SHP77 treated with DMSO at 0.1 percent for 48 hours (cell line): ENCODE measurements at places on chromosomes 1 and 21.

DNA sequence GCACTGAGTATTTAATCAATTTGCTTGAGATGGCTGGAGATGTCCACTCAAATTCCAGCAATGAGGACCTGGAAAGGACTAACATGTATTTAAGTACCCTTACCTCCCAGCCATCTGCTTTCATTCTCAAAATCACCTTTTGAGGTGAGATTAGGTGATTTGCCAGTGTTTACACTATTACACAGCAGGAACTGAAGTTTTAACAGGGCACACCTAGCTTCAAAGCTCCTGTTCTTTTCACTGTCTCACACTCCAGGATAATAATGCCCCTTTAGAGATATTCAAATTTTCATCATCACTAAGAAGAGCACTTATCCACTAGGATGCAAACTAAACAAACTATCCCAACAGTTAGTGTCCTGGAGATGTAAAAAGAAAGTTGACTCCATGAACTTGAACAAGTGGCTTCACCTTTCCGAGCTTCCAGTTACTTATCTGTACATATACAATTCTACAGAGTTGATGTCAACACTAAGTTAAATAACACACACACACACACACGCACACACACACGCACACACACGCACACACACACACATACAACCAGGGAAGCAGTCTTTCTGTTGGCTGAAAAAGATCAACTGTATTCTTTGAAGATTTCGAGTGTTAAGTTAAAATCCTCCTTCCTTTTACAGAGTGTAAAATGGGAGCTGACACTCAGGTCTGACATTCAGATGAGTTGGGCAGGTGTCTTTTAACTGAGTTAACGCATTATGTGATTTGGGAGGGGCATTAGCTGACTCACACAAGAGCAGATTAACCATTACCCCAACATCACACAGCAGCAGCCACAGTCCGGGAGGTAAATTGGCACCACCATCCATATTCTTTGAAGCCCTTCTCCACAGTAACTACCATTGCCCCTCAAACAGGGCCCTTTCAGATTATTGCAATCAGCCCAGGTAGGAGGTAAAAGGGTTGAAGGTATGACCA lies 15.5 kb upstream of the JAK1 start:
- DNase-seq, result no peak

GRCh38 chr1:247286134-247286670 lies 30.3 kb downstream of the VN1R5 start:
- no peak for DNase-seq

GRCh38 chr21:45877821-45878469 lies 103.6 kb upstream of the COL6A1 start:
- no peak for DNase-seq

DNA sequence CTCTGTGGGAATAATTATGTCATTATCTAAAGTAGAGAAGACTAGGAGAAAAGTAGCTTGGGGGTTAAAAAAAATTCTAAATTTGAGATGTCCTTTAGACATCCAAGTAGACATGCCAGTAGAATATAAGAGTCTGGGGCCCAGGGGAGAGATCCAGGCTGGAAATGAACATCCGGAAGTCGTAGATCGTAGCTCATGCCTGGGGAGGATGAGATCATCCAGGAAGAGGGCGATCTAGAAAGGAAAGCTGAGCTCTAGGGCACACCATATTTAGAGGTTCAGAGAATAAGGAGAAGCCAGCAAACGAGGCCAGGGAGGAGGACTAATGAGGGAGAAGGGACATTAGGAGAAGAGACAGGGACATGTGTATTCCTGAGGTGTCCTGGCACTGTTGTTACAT lies 12.2 kb downstream of the NGF start:
- no peak for DNase-seq

DNA sequence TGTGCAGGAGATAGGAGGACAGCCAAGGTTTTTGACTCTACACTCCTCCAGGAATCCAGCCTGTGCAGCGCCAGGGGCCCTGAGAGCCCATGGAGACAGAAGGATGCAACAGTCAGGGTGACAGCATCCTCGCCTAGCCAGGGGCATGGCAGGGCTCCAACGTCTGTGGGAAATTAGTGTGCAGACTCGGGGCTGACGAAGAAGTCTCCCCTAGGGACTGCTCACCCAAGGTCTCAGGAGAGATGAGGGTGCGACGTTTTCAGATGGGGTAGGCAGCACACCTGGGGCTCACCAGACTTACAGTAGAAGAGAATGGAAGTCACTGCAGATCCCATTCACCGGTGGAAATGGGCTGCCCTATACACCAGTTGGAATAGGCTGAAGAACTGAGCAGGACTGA lies 241.7 kb downstream of the SETD4 start:
- no peak for DNase-seq

- DNase-seq, result no peak
These were observed 15.9 kb downstream of the CLDN8 start for GRCh38 chr21:30200000-30200399.

GRCh38 chr1:115810609-115811008 lies 30.3 kb downstream of the NHLH2 start:
- peak; percentile 4 for DNase-seq

DNA sequence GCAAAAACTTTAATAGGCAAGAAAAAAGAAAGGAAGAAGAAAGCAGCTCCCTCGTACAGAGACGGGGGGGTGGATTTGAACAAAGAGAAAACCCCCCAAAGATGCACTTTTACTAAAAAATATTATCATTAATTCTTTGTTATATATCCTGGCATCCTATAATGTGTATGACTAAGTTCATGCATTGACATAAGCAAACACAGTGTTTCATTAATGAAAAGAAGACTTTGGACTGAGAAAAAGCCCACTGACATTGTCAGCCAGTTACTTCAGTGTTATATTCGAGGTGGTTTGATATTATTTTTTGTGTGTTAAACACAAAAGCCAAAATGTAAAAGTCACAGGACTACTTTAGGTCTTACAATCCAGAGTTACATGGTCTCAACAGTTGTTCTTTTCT lies 110.1 kb upstream of the DPYD start:
- DNase-seq, result no peak

DNA sequence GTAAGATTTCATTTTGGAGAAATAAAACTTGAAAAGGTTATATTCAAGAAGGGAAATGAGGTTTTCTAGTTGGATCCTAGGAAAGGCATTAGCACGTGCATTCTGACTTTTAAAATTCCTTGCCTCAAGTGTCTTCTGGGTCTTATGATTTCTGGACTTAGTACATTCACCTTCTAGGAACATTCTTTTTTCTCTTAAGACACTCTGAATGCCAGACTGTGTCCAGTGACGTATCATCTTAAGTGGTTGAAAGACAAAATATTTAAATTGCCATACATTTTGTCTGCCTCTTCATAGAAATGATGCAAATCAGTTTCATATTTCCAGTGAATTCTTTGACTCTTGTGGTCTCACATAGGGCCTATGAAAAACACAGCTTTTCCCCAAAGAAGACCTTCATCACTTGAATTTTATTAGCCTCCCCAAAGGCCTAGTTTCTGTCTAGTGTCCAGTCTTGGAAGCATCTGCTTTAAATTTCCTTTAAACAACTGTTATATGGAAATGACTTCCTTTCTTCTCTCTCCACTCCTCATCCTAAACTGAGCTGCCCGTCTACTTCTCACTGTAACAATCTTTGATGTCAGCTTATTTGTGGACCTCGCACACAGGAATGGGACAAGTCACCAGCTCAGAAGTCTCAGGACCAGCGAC lies 187.2 kb downstream of the HLX start:
- no peak for DNase-seq

DNA sequence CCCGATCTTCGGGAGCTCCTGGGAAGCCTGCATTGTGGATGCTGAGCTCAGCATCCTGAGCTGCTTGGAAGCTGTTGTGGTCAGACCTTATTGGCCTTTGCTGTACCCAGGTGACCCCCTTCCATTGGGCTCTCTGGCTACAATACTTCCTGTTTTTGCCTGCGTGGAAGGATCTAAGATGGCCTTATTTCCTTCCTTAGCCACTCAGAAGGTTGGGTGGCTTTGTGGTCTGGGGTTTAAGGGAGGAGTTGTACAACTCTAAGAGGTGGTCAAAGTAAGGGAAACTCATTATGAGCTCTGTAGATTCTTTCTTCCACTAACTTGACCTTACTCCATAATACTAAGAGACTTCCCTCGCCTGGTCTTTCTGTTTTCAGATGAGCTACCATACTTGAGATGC lies 17.7 kb downstream of the PFKFB2 start:
- DNase-seq, result no peak

GRCh38 chr1:219143735-219144134 lies 29.9 kb upstream of the LYPLAL1 start:
- no peak for DNase-seq
